ENCODE measurements at places on chromosomes 12 and 14.

DNA sequence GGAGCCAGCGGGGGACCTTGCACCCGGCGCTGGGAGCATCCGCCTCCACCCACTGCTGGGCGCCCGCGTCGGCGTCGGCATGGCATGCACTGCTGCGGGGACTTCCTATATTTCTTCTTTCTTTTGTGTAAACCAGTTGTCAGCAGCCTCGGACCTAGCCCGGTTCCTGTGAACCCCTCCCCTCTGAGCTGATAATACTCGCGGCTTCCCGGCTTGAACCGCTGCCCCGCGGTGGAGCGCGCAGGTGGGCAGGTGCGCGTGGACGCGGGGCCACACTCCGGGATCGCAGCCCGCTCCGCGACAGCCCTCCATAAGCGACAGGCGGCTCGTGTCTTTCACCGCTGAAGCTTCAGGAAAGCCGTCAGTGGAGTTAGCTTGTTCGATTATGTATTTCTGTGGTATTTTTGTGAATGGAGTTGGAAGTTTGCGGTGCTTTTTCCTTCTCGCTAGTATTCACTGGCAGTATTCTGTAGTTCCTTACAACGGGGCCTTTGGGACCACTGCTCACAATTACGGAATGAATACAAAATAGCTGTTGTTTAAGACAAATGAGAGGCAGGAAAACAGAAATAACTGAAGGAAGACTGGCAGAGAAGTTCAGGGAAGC is 870 bp downstream of the BMAL2 start:
- DNase-seq, result peak; percentile 60

DNA sequence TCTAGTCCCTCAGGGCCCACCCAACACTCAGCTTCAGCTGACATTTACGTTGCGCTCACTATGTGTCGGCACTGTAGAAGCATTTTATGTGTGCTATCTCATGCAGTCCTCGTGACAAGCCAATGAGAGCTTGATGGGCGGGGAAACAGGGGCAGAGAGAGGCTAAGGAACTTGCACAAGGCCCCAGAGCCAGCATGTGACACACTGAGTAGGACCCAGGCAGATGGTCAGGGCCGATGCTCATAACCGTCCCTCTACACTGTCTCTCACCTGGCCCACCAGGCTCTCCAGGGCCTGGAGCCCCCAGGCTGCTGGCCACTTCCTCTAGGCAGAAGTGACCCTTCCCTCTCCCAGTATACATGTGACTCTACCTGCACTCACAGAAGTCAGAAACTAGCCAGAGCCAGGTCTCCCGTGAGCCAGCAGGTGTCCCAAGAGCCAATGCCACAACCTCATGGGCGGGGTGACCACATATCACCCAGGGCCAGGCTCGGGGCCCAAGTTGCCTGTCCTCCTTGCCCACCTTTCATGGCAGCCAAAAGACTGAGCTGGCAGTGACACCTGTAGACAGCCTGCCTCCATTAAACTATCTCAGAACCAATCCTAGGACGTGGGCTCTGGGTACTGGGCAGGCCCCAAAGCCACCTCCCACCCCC is 38.3 kb downstream of the TTC7B start:
- DNase-seq, result no peak

- DNase-seq, result no peak
These were observed 22.0 kb upstream of the DRAM1 start for GRCh38 chr12:101855364-101855884.

DNA sequence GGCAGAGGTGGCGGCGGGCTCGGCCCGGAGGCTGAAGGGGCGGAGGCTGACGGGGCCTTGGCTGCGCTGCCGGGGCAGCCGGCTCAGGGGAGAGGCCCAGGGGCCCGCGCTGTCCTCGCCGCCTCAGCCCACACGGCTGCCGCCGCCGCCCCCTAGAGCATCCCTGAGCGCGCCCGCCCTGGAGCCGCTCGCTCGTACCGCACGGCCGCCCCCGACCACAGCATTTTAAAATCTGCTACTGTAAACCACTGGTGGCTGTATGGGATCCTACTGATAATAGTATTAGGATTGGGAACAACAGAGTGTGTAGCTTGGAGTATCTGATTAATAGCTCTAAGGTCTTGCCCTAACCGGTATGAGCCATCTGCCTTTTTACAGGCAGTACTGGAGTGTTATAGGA is 22.2 kb upstream of the EDDM3A start:
- DNase-seq, result no peak

- DNase-seq, result no peak
These were observed 14.2 kb downstream of the WIF1 start for GRCh38 chr12:65106948-65107347.

GRCh38 chr12:109513977-109514376 is 36.5 kb downstream of the UBE3B start:
- DNase-seq, result no peak

- DNase-seq, result no peak
These were observed 67.7 kb upstream of the CPM start for GRCh38 chr12:69000540-69001243.

DNA sequence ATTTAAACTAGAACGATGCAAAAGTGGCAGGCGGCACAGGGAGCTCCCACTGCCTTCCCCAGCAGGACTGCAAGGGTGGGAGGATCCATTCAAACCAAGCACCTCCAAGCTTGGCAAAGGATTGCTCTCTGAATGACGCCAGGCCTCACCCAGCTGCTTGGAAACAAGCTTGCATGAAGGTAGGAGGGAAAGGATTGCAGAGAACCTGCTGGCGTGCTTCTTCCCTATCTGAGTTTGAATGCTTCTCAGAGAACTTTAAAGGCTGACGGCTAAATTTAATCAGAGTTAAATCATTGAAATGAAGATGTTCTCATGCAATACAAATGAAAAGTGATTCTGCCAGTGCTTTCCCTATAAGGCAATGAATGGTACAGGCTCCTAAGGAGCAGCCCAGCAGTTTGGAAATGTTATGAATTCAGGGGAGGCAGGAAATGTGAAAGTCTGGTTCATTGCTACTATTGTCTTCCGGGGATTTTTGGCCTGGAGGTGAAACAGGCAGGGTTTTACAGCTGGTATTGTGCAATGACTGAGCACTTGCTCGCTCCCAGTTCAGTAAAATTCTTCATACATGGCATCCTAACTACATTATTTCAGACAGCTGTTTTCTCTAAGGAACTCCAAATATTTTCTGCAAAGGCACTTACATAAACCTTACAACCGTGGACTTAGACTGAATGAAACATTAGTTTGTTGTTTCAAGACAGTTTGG is 31.9 kb upstream of the DUSP6 start:
- peak; percentile 59 for DNase-seq

GRCh38 chr14:24694680-24695079 is 60.7 kb upstream of the GZMB start:
- DNase-seq, result no peak

DNA sequence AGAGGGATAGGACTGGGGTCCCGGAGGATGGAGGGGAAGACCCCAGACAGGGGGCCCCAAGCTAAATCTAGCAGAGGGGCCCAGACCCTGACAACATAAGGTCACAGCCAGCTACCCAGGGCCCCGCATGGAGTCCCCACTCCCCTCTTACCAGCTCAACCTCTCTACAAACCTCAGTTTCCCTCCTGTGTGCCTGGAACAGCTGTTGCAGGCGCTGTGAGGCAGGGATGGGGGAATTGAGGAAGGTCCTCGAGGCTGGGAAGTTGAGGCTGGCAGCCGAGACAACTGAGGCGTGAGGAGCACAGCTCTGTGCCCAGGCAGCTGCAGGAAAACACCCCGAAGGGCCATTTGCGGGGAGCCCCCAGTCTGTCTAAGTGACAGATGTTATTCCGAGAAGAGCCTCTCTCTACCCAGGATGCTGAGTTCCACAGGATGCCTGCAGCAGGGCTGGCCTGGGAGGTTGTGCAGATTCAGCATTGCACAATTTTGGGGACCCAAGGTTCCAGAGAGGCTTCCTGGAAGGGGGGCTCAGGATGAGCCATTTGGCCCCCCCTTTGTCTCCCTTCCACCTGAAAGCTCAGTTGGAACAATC is 42.7 kb upstream of the NCOR2 start:
- DNase-seq, result no peak

DNA sequence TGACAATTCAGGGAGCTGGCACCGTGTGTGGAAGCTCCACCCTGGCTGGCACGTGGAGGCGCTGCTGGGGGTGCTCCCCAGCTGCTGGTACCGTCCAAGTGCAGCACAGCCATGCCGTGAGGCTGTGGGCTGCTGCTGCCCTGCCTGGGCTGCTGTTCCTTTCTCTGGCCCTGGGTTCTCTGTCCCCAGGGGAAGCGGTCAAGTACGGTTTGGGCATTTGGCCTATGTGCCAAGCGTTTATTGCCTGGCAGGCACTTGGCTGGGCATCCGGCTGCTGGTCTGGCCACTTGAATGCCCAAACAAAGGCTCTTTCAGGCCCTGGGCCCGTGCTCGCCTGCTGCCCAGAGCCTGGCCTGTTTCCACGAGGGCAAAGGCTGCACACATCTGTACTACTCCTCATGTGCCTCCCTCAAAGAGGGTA is 39.6 kb downstream of the RHOF start:
- DNase-seq, result no peak

DNA sequence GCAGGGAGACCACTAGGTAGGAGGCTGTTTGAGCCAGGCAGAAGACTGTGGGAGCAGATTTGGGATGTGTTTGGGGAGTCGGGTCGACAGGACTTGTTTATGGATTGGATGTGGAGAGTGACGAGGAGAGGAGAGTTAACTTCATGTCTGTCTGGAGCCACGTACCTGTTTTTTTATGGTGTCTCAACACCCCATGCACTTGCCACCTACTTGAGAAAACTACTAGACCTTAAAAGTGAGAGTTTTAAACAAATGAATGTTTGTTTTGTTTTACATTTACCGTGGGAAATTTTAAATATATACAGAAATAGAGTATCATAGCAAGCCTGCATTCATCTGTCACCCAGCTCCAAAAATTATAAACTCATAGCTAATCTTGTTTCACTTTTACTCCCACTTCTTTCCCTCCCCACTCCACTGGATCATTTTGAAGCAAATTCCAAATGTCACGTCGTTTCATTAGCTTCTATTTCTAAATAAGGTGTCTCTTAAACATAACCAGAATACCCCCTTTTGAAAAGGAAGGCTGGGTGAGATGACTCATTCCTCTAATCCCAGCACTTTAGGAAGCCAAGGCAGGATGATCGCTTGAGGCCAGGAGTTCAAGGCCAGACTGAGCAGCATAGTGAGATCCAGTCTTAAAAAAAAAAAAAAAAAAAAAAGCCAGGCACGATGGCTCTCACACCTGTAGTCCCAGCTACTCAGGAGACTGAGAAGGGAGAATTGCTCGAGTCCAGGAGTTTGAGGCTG is 136.2 kb downstream of the ANO6 start:
- DNase-seq, result no peak

DNA sequence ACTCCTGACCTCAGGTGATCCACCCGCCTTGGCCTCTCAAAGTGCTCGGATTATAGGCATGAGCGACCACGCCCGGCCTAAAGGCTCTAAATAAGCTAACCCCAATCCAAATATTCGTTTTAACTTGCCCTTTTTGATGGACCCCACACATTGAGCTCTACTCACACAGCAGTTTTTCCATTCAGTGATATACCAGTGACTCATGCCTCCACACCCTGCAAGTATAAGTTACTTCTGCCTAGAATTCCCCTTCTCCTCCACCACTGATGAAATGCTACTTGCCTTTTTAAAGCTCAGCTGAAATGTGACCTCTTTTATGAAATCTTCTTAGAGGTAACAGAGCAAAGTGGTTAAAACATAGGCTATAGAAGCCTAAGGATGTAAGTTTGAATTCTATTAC is 68.8 kb downstream of the EXOC5 start:
- no peak for DNase-seq

- peak; percentile 39 for DNase-seq
These were observed 21.5 kb upstream of the KIF26A start for GRCh38 chr14:104116756-104117340.

GRCh38 chr12:49961111-49961922 is at the start of gene AQP5:
Gene AQP5 (plus strand): TSS chr12:49961872. CDS start chr12:49962018, 146 bp downstream.
- no peak for DNase-seq

DNA sequence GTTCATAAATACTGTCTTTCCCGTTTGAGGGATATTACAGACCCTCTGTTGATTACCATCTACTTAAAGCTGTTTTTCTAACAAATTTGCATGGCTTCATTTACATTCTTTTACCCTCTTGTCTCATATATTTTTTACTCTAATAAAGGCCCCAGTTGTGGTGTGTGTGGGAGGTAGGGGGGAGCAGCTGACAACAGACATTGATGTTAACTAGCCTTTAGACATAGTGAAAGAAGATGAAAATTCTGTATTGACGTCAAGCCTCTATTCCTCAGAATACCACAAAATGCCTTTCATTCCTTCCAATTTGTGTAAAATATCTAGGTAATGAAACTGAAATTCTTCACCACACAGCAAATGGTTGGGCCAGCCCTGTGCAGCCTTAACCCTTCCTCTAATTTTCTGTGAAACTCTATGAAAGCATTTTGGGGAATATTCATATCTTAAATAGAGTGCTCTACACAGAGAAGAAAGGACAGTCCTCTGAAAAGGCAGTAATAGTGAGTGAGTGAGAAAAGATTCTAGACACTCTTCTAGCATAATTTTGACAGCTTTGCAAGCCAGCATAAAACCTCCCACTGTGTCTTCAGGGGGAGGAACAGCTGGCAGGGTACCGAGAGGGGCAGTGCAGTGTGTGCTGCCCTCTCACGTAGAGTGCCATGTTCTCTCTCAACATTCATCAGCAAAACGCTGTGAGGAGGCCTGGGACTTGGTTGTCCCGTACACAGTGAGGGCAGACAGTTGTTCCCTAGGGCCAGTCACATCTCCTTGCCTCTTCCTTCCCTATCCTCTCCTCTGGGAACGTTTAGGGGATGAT is 20.1 kb upstream of the CERS5 start:
- no peak for DNase-seq

DNA sequence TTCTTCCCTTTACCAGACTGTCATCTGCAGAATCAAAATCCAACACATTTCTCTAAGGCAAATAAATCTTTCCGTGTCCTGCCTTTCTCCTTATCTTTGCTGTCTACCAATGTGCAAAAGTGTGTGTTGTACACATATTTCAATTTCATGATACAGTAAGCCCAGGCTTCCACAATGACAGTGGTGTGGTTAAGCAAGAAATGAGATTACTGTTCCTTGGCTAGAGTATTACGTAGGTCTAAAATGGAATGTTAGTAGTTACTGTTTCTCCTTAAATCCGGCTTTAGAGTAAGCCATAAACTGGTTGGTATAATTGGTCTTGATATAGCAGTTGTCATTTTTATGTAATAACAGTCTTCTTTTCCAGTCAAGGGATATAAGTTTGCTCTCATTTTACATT is 82.0 kb downstream of the ACSS3 start:
- no peak for DNase-seq

- no peak for DNase-seq
These were observed 55.0 kb downstream of the TPCN1 start for GRCh38 chr12:113276306-113276705.

DNA sequence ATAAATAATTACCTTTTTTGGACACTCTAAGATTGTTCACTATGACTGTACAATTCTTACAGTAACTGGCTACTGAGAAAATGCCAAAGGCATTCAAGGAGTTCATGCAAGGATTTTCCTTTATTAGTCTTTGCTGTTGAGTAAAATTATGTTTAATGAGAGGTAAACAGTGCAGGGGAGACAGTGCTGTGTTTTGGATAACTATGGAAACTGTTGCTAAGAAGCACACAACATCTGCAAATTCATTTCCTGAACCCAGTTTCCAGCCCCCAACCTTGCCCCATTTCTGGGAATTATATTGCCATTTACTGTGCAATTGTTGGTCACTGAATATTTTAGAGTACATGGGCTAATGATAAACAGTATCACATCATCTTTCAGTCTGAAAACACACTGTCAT is 1005.8 kb downstream of the TRHDE start:
- no peak for DNase-seq

- DNase-seq, result no peak
These were observed 81.3 kb downstream of the VEZT start for GRCh38 chr12:95298916-95299315.
